ENCODE measurements at places on chromosomes 3 and 15. TPM values are rescaled to one million over a fixed set of nuclear protein-coding genes. Genes with fewer than 3 reads are reported as not detected.

Gene PPARG
- 34.3 TPM for total RNA-seq

Gene PRTG
- 9.9 TPM for total RNA-seq

Gene NR2E3
- total RNA-seq = not detected

Gene SLC9C1
- total RNA-seq = not detected

Gene MINDY4B
- total RNA-seq = not detected

Gene CNTN6
- not detected for total RNA-seq

Gene SLC7A14
- not detected for total RNA-seq

Gene ACVR2B
- 1.6 TPM for total RNA-seq

Gene TUSC7
- not detected for total RNA-seq

Gene MKRN2OS
- not detected for total RNA-seq

Gene TF
- total RNA-seq = 0.60 TPM

Gene ULK4
- total RNA-seq = 3.9 TPM

Gene DGKG
- 7.6 TPM for total RNA-seq

Gene CDHR4
- total RNA-seq = 0.23 TPM

Gene WDR93
- total RNA-seq = 0.64 TPM

Gene FBXW12
- not detected for total RNA-seq

Gene DNAJC19
- 17.9 TPM for total RNA-seq

Gene LMOD3
- total RNA-seq = not detected

Gene CASR
- not detected for total RNA-seq

Gene ATP13A5
- total RNA-seq = not detected

Gene XPC
- total RNA-seq = 33.5 TPM
